ENCODE measurements at places on chromosomes 13 and 19. TPM values are rescaled to one million over a fixed set of nuclear protein-coding genes. Genes with fewer than 3 reads are reported as not detected.

Gene GNG14
- not detected for total RNA-seq

Gene GZMM
- total RNA-seq: not detected

Gene IGFL4
- total RNA-seq: not detected

Gene CD37
- total RNA-seq: not detected

Gene KL
- 0.12 TPM for total RNA-seq

Gene FSD1
- total RNA-seq: 26.0 TPM

Gene CYP4F12
- total RNA-seq: not detected

Gene ATP8A2
- 0.49 TPM for total RNA-seq

Gene MBNL2
- 76.5 TPM for total RNA-seq

Gene IFI30
- 0.74 TPM for total RNA-seq

Gene ADGRE2
- not detected for total RNA-seq

DNA sequence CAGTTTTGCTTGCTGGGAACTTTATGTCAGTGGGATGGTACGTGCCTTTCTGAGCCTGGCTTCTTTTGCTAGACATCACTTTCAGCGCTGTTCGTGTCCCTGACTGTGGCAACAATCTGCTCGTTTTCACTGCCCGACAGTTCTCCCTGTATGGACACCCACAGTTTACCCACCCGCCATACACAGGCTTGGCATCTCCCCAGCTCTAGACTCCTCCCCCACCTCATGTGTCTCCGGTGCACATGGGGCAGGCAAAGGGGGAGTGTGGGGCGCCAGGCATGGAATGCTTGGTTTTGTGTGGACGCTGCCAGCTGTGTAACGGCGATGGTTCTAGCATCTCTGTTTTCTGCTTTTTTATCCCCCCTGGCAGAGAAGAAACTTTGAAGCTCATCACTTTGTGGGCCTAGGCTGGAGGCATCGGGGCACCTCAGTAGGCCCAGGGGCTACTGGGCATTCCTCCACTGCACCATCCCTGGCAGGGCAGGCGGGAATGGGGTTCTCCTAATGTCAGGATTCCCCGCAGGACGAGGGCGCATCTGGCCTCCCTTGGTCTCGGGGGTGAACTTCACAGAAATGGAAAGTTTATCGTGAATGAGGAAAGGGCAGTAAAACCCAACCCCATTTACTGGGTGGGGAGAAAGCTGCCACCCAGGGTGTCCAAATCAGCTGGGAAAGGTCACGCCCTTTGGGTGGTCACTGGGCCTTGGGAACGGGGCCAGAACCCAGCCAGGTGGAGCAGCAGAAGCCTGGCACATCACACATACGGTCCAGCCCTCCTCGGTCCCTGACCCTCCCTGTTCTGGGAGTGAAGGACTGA, 60.8 kb downstream of the CEBPG start:
- no peaks in the 10 kb centered on the region for H3K27me3 ChIP-seq
- no peak overlapping the region for H3K4me3 ChIP-seq
- peaks cover 6% of the 10 kb centered on the region for H3K4me1 ChIP-seq
- H3K27ac ChIP-seq: no peak overlapping the region

- H3K36me3 ChIP-seq: no peaks in the 10 kb centered on the region
- no peak overlapping the region for H3K4me3 ChIP-seq
- H3K27ac ChIP-seq: no peak overlapping the region
- DNase-seq: no peak
- no peaks in the 10 kb centered on the region for H3K27me3 ChIP-seq
Measured at GRCh38 chr13:69213396-69213795, 894.2 kb upstream of the ATXN8OS start.

DNA sequence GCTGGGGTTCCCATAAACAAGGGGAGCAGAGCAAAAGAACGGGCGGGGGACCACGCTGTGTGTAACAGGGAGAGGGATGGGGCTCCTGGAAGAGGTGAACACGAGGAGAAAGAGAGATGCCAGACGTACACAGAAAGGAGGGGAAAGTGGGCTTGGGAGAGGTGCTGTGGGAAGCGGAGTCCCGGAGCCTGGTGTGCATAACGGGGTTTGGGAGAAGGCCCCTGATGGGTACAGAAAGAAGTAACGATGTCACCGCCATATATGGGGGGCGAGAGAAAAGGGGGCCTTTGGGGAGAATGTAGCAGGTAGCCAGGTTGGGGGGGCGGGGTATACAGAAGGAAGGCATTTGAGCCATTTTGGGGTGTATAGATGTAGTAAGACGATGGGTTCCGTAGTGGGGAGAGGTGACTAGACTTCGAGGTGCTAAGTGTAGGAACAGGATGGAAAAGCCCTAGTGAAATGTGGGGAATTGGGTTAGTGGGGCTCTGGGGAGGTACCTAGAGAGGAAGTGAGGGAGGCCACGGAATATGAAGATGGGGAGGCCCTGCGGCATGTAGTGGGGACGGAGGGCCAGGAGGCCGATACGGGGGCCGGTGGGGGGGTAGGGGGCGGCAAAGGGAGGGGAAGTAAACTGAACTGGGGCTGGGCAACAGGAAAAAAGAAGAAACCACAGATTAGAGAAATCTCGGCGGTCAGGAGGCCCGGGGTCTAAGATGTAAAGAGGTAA, 787 bp downstream of the ZNF580 start:
- peak overlapping the region; percentile 75 for H3K4me3 ChIP-seq
- DNase-seq: no peak
- H3K36me3 ChIP-seq: peaks cover 10% of the 10 kb centered on the region
- peaks cover 23% of the 10 kb centered on the region for H3K4me1 ChIP-seq

- H3K27me3 ChIP-seq: no peaks in the 10 kb centered on the region
- H3K27ac ChIP-seq: no peak overlapping the region
- H3K36me3 ChIP-seq: no peaks in the 10 kb centered on the region
- peaks cover under 1% of the 10 kb centered on the region for H3K4me1 ChIP-seq
- no peak for DNase-seq
Measured at GRCh38 chr19:23070353-23071146, 46.3 kb upstream of the ZNF730 start.

DNA sequence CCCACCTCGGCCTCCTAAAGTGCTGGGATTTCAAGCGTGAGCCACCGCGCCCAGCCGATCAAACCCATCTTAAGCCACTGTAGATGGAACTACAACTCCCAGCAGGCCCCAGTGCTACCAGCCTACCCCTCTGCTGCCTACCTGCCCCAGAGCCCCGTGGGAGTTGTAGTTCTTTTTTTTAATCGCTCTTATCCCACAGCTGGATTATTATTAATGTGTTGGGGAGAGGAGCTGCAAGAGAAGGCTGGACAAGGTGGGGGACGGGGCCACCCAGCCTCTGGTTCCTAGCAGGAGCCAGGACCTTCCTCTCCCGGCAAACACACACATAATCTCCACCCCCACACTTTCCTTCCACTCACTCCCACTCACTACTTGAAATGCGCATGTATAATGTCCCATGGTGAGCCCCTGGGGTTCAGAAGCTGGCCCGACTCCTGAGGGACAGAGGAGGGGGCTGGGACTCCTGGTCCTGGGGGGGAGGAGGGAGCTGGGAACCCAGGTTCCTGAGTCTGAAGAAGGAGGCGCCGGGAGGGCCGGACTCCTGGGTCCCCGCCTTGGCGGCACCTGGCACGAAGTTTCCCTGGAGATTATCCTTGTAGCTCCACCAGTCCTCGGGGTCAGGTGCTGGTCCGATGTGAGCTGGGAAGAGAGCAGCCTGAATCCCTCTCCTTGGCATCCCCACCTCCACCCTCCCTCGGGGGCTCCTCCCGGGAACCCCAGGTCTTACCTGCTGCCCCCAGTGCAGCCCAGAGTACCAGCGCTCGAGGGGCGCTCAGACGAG, 958 bp downstream of the CA11 start:
- H3K4me3 ChIP-seq: no peak overlapping the region
- DNase-seq: peak; percentile 74
- no peak overlapping the region for H3K27ac ChIP-seq
- no peaks in the 10 kb centered on the region for H3K36me3 ChIP-seq
- H3K4me1 ChIP-seq: peaks cover 9% of the 10 kb centered on the region

GRCh38 chr13:25179011-25179410, 6.9 kb upstream of the AMER2 start:
- H3K27me3 ChIP-seq: peaks cover 3% of the 10 kb centered on the region
- no peak for DNase-seq
- H3K4me1 ChIP-seq: no peaks in the 10 kb centered on the region
- no peak overlapping the region for H3K27ac ChIP-seq

- no peaks in the 10 kb centered on the region for H3K27me3 ChIP-seq
- H3K4me1 ChIP-seq: peaks cover 9% of the 10 kb centered on the region
- H3K4me3 ChIP-seq: no peak overlapping the region
- peak; percentile 29 for DNase-seq
- H3K36me3 ChIP-seq: no peaks in the 10 kb centered on the region
Measured at GRCh38 chr13:35964011-35964862, 166.9 kb downstream of the DCLK1 start.

- no peak overlapping the region for H3K4me3 ChIP-seq
- peaks cover 35% of the 10 kb centered on the region for H3K4me1 ChIP-seq
- no peaks in the 10 kb centered on the region for H3K36me3 ChIP-seq
- no peaks in the 10 kb centered on the region for H3K27me3 ChIP-seq
Measured at GRCh38 chr13:46656786-46657185, 103.8 kb downstream of the LRCH1 start.

DNA sequence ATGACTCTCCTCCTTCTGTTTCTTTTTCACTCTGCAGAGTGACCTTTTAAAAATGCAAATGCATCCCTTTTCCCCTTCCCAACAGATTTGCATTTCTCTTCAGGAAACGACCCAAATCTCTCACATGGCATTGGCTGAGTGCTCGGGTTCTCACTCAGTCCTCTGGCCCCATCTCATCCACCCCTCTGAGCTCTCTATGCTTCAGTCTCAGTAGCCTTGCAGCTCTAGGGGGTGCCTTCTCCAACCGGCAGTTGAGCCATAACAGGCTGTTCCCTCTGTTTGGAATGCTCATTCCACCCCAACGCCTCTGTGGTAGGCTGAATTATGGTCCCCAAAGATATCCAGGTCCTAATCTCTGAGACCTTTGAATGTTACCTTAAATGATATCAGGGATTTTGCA, 78.2 kb downstream of the AKAP11 start:
- DNase-seq: no peak
- no peak overlapping the region for H3K4me3 ChIP-seq
- H3K27me3 ChIP-seq: peaks cover 8% of the 10 kb centered on the region
- H3K27ac ChIP-seq: no peak overlapping the region
- H3K4me1 ChIP-seq: no peaks in the 10 kb centered on the region

- no peaks in the 10 kb centered on the region for H3K4me1 ChIP-seq
- no peaks in the 10 kb centered on the region for H3K27me3 ChIP-seq
- no peak for DNase-seq
- H3K4me3 ChIP-seq: no peak overlapping the region
- no peaks in the 10 kb centered on the region for H3K36me3 ChIP-seq
- H3K27ac ChIP-seq: no peak overlapping the region
Measured at GRCh38 chr19:33032218-33032781, 32.4 kb downstream of the RHPN2 start.

- H3K4me1 ChIP-seq: peaks cover 23% of the 10 kb centered on the region
- DNase-seq: peak; percentile 70
- no peak overlapping the region for H3K27ac ChIP-seq
- H3K27me3 ChIP-seq: no peaks in the 10 kb centered on the region
Measured at GRCh38 chr19:55082020-55082851, 6.6 kb downstream of the EPS8L1 start.

- no peaks in the 10 kb centered on the region for H3K4me1 ChIP-seq
- H3K27ac ChIP-seq: no peak overlapping the region
- DNase-seq: peak; percentile 60
- no peaks in the 10 kb centered on the region for H3K36me3 ChIP-seq
Measured at GRCh38 chr13:46831588-46832194, 34.7 kb upstream of the ESD start.

DNA sequence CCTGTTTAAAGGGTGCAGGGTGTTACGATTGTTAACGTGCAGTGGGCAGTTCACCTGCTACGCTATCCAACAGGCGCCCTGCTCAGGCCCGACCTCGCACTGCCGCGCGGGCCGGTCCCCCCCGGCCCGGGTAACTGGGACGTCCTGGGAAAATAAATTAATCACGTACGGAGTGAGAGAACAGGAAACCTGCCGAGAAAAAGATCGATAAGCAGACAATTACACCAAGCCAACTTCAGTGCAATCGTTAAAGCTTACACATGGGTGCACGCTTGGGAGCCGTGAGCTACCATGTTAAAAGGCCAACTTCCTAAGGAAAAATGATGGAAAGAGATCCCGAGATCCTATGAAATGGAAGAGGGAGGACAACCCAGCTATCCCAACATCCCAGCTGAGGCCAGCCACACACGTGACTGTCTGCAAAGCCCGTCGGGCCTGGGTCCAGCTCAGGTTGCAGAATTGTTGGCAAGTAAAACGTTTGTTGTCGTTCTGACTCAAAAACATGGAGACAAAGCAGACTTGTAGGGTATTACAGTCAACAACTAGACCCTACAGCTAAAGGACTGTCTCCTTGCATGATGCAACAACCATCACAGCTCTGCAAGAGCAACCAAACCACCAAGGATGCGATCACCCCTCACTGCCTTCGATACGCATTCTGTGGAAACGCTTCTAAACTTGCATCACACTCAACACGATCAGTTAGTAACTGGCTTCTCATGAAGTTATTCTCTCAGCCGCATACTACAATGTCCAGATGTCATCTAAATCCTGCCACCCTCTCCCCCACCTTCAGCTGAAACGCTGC, 741 bp upstream of the TUBGCP3 start:
- H3K4me1 ChIP-seq: peaks cover 17% of the 10 kb centered on the region
- DNase-seq: no peak
- H3K27me3 ChIP-seq: no peaks in the 10 kb centered on the region
- H3K27ac ChIP-seq: peak overlapping the region; percentile 82

GRCh38 chr19:42942187-42942789, 5.3 kb upstream of the PSG7 start:
- H3K36me3 ChIP-seq: no peaks in the 10 kb centered on the region
- no peak overlapping the region for H3K4me3 ChIP-seq
- H3K27ac ChIP-seq: no peak overlapping the region
- H3K4me1 ChIP-seq: no peaks in the 10 kb centered on the region
- no peak for DNase-seq

GRCh38 chr13:32947411-32948276, 68.6 kb upstream of the KL start:
- DNase-seq: no peak
- no peaks in the 10 kb centered on the region for H3K4me1 ChIP-seq
- H3K36me3 ChIP-seq: no peaks in the 10 kb centered on the region
- H3K27me3 ChIP-seq: peaks cover 18% of the 10 kb centered on the region

GRCh38 chr19:21694171-21694906, 73.0 kb downstream of the ZNF100 start:
- no peak overlapping the region for H3K27ac ChIP-seq
- DNase-seq: no peak
- no peaks in the 10 kb centered on the region for H3K36me3 ChIP-seq

DNA sequence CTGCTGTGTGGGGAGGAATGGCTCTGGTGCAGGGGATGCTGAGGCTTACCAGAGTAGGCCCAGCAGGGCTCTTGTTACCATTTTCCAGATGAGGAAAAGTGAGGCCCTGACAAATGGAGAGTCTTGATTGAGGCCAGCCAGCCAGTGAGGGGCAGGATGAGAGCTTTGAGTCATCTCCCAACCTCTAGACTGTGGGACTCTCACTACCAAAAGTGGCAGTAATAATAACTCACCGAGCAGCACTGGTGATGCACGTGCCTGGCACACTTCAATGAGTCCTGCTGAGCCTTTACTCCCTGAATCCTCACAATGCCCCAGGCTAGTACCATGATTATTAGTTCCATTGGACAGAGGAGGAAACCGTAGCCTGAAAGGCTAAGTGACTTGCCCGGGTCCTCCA, 7.8 kb downstream of the CIC start:
- H3K27me3 ChIP-seq: no peaks in the 10 kb centered on the region
- peaks cover 12% of the 10 kb centered on the region for H3K36me3 ChIP-seq
- DNase-seq: no peak
- peaks cover 37% of the 10 kb centered on the region for H3K4me1 ChIP-seq
- H3K27ac ChIP-seq: no peak overlapping the region
